ENCODE measurements at places on chromosomes 5 and 9. TPM values are rescaled to one million over a fixed set of nuclear protein-coding genes. Genes with fewer than 3 reads are reported as not detected.
A peak's percentile ranks its signal among the peaks of the same experiment; 100 is the strongest.

The ADAMTS12 gene
- total RNA-seq: 1.7 TPM

The GRM6 gene
- total RNA-seq: not detected

The CCL21 gene
- total RNA-seq: 18.6 TPM

- H3K27ac ChIP-seq: peak overlapping the region; percentile 91
- DNase-seq: no peak
- H3K36me3 ChIP-seq: no peaks in the 10 kb centered on the region
- H3K4me1 ChIP-seq: peaks cover 7% of the 10 kb centered on the region
- H3K4me3 ChIP-seq: no peak overlapping the region
These were observed 25.2 kb downstream of the DUSP1 start for GRCh38 chr5:172745838-172746237.

The C1QTNF2 gene
- 1.0 TPM for total RNA-seq

DNA sequence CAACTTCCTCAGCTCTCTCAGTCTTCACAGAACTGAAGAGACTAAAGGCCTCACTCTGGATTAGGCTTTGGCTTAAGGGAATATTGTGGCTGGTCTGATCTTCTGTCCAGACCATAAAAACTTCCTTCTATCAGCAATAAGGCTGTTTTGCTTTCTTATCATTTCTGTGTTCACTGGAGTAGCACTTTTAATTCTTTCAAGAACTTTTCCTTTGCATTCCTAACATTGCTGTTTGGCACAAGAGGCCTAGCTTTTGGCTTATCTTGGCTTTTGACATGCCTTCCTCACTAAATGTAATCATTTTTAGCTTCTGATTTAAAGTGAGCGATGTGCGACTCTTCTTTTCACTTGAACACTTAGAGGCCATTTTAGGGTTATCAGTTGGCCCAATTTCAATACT is 88.7 kb upstream of the ACOT12 start:
- H3K36me3 ChIP-seq: no peaks in the 10 kb centered on the region
- no peaks in the 10 kb centered on the region for H3K27me3 ChIP-seq
- H3K27ac ChIP-seq: no peak overlapping the region
- no peak for DNase-seq

The PAEP gene
- not detected for total RNA-seq

The IFNK gene
- not detected for total RNA-seq

DNA sequence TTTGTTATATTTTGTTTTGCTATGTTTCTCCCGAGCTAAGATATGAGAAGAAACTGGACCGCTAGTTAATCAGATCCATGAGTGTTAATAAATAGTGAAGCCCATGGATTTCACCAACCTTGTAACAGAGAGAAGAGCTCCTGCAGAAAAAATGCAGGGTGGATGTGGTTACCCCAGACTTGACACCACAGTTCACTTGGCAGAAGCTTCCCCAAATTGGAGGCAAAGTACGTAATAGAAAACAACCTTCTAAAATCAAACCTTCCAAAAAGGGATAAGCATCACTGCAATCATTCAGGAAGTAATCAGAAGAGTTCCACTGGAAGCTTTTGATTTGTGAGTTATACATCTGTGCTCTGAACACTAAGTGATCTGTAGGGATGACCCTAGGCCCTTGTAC is 267.5 kb downstream of the ACTL7B start:
- H3K27ac ChIP-seq: no peak overlapping the region
- no peak overlapping the region for H3K4me3 ChIP-seq
- H3K4me1 ChIP-seq: no peaks in the 10 kb centered on the region
- no peaks in the 10 kb centered on the region for H3K36me3 ChIP-seq

- no peaks in the 10 kb centered on the region for H3K36me3 ChIP-seq
- peak; percentile 54 for DNase-seq
- no peak overlapping the region for H3K27ac ChIP-seq
- H3K4me3 ChIP-seq: no peak overlapping the region
These were observed 36.5 kb upstream of the EQTN start for GRCh38 chr9:27333241-27334052.

The MORN5 gene
- not detected for total RNA-seq

DNA sequence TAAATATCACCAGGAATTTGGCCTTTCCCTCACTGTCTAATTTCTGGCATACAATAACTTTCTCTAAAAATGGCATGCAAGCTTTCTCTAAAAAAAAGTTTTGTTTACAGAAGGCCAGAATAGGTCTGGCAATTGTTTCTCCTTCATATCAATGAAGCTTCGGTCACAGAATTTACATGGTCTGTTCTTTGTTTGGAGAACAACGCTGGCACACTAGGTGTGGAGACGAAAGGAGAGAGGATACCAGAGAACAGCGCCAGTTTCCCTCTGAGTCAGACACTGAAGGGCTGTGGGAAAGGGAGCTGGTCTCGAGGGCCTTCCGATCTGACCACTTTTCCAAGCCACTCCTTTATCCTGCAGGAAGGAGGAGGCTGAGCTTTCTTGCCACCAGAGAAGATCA is 60.1 kb upstream of the ITGA1 start:
- no peaks in the 10 kb centered on the region for H3K27me3 ChIP-seq
- no peak overlapping the region for H3K4me3 ChIP-seq
- no peaks in the 10 kb centered on the region for H3K36me3 ChIP-seq

The PLPPR1 gene
- not detected for total RNA-seq

GRCh38 chr5:179892255-179892654 is 15.4 kb downstream of the TBC1D9B start:
- H3K27ac ChIP-seq: no peak overlapping the region
- no peaks in the 10 kb centered on the region for H3K27me3 ChIP-seq
- H3K36me3 ChIP-seq: peaks cover 87% of the 10 kb centered on the region
- no peak for DNase-seq

DNA sequence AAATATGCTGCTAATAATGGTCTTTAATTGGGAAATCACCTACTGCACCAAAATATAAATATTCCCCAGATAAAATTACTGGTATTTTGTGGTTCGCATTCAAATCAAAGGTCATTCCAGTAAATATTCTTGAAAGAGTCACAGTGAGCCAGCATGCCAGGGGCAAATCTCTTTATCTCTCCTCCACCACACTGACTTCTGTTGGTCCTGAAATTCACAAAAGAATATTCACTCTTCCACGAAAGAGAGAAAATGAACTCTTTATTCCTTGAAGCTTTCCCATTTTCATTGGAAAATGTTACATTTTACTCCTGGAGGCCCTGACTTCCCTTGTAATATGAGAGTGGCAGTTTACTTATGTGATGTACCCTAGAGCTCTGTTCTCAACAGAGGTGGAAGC is 39.7 kb downstream of the ZNF366 start:
- H3K27me3 ChIP-seq: no peaks in the 10 kb centered on the region
- no peaks in the 10 kb centered on the region for H3K36me3 ChIP-seq
- no peak overlapping the region for H3K4me3 ChIP-seq
- peaks cover 57% of the 10 kb centered on the region for H3K4me1 ChIP-seq
- no peak overlapping the region for H3K27ac ChIP-seq
- no peak for DNase-seq

GRCh38 chr9:23686257-23686656 is 139.8 kb downstream of the ELAVL2 start:
- no peak overlapping the region for H3K4me3 ChIP-seq
- H3K27me3 ChIP-seq: no peaks in the 10 kb centered on the region
- H3K27ac ChIP-seq: no peak overlapping the region
- no peaks in the 10 kb centered on the region for H3K36me3 ChIP-seq
- DNase-seq: no peak

GRCh38 chr5:127985811-127986325 is 97.7 kb upstream of the SLC12A2 start:
- H3K4me3 ChIP-seq: no peak overlapping the region
- DNase-seq: no peak
- H3K36me3 ChIP-seq: no peaks in the 10 kb centered on the region
- H3K27me3 ChIP-seq: no peaks in the 10 kb centered on the region

DNA sequence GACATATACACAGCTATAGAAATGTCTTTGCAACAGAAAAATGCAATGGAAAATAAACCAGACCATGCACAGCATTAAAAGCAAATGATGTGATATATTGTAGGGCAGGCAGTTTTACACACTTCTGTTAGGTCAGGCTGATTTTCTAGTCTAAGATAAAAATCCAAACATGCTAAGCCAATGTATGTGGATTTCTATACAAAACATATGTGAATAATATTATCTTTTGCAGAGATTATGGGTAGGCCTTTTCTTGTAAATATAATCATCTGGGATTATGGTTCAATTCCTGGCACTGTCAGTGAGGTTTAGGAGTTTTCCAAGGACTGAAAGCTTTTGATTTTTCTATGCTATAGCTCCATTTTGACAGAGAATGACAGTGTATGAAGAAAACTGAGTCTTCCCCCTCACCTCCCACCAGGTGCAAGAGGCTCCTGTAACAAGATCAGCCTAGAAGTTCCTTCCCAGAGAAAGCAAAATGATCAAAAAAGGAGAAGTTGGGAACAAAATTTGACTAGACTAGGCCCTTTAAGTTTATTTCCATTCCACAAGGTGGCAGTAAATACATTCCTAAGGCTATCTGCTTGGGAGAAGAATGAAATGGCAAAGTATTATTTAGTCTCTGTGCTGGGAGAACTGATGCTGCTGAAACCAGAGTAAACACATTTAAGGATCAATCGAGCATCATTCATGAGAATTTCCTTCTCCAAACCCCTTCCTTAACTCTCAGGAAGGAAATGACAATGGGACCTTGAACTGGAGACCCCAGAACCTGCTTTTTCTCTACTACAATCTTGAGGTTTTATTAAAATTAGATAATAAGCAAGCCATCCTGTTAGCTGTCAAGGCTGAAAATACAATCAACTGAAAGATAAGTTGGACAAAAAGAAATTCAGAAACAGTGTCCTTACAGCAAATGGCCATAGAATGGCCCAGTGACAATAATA is 133.0 kb upstream of the TUT7 start:
- H3K4me1 ChIP-seq: no peaks in the 10 kb centered on the region
- DNase-seq: no peak
- H3K4me3 ChIP-seq: no peak overlapping the region

Data from heart left ventricle (tissue), 16 donors.